ENCODE measurements at places on chromosomes 2 and 18.

DNA sequence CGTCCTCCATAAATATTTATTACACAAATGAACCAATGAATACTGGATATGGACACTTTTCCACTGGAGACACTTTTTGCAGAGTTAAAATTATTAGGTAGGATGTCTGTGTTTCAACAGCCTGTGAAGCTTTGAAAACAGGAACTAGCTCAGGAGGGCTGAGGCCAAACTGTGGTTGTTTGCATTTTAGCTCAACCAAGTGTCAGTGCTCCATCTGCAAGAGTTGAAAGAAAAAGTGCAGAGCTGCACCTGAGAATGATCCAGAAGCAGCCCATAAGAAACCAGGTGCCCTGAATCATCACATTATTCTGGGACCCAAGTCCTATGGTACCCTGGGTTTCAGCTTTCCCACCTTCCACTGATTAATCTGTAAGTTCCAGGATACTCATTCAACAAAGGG, 180.4 kb downstream of the TRIB2 start:
- DNase-seq: peak; percentile 5

GRCh38 chr18:78758496-78758895, 221.1 kb upstream of the SALL3 start:
- no peak for DNase-seq

DNA sequence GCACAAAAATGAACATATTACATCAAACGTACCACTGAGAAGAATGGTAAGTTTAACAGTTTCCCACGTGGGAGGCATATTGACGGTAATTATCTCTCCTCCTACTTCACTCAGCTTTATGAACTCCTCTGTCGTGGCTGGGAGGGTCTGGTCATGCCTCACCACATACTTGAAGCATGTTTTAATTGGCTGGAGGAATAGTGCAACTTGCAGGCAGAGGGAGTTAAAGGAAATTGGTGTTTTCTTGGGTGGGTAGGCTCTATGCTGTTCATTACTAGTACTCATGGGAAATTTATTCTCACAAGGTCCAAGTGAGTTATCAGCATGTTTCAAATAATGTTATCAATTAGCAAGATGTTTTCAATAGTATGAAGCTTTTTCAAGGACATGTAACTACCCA, 767.0 kb downstream of the PLCL1 start:
- no peak for DNase-seq

GRCh38 chr2:10405448-10405847, 42.7 kb downstream of the ODC1 start:
- no peak for DNase-seq

DNA sequence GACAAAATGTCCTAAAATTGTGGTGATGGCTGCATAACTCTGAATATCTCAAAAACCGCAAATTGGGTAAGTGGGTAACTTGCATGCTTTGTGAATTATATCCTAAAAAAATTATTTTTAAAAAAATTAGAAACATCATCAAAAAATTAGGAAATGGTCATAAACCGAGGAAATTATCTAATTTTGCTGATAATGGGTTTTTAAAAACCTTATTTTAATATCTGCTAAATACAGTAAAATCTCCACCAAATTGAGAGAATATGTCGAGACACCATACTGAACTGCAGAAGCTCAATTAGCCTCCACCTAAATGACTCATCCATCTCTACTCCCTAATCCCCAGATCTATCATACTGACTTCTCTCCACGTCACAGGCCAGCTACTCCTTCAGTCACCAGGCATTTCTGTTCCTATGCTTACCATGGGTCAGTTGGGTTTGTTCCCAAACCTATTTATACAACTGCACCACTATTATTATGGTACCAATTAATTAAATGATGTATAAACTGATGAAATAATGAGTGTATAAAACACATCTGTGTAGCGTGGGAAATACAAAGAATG, 36.1 kb downstream of the SPIRE1 start:
- DNase-seq: no peak

DNA sequence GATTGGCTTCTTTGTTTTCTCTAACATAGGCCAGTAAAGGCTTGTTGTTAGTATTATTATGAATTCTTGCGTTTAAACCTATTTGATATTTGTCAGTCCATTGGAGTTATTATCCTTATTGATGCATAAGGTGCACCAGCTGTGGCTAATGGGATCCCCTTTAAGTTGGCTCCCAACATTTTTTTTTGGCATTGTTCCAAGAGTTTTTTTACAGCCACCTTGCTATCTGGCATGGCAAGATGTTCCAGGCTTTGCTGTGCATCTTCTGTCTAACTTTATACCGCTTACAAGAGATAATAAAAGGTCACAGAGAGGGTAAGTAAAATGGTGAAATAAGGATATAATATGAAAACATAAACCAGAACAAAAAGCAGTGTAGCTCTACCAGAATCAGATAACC, 157.5 kb upstream of the TACR1 start:
- DNase-seq: no peak

DNA sequence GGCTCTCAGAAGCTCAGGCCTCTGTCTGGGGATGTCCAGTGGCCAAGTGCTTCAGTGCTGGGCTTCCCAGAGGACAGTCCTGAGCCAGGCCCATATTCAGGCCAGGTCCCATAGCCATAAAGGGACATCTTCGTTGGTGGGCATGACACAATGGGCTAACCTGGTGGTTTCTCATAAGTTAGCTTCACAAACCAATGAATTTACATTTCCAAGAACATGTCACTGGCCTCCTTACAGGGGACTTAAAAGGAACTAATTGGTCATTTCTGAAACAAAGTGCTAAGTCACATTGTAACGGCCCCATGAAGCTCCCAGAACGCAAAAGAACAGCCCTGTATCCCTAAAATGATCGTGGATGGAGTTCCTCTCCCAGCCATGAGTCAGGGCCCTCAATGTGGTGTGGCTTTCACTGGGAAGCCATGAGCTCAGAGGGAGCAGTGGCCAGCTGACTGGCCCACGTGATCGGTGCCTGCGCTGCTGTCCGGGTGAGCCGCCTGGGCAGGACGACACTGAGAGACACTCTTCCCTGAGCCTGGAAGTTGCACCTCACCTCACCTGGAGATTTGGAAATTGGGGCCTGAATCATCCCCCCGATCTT, 163.7 kb upstream of the APCDD1 start:
- DNase-seq: no peak

DNA sequence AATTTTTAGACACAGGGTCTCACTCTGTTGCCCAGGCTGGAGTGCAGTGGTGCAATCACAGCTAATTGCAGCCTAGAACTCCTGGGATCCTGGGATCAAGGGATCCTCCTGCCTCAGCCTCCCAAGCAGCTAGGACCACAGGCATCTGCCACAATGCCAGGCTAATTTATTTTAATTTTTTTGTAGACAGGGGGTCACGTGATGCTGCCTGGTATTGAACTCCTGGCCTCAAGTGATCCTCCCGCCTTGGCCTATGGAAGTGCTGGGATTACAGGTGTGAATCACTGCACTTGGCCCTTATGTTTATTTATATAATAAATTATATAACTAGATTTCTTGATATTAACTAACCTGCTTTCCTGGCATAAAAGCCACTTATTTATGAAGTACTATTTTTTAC, 1081.7 kb upstream of the FANCL start:
- DNase-seq: no peak
